ENCODE measurements at places on chromosomes 7 and 10.

DNA sequence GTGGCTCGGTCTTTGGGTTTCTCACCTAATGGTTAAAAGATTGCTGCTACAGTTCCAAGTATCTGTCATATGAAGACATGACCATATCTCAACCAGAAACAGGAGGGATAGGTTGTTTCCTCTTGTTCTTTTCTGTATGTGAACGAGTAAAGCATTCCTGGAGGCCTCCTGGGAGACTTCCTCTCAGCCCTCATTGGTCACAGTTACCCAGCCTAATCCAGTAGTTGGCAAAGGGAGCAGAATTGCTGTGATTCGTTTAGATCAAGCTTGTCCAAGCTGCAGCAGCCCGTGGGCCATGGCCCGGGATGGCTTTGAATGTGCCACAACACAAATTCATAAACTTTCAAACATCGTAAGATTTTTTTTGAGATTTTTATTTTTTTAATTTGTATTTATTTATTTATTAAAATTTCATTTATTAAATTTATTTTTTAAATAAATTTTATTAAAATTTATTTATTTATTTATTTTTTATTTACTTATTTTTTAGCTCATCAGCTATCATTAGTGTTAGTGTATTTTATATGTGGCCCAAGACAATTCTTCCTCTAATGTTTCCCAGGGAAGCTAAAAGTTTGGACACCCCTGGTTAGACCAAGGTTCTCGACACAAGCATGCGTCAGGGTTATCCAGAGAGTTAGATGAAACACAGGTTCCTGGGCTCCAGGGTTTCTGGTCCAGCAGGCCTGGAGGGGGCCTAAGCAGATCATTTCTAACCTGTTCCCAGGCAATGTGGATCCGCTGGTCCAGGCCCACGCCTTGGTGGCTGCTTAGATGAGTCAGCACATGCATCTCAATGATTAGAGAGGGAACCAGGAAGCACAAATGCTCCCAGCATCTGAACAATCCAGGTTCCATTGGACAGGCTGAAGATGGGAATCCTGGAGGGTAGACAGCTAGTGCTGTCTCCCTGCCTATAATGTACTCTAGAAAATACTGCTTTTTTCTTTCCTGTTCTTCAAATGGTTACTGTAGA is 25.6 kb downstream of the CDC123 start:
- no peak for DNase-seq

- no peak for DNase-seq
These were observed 130.5 kb upstream of the RHEB start for GRCh38 chr7:151650161-151650560.

GRCh38 chr7:44621034-44621749 is 14.8 kb downstream of the OGDH start:
- no peak for DNase-seq

DNA sequence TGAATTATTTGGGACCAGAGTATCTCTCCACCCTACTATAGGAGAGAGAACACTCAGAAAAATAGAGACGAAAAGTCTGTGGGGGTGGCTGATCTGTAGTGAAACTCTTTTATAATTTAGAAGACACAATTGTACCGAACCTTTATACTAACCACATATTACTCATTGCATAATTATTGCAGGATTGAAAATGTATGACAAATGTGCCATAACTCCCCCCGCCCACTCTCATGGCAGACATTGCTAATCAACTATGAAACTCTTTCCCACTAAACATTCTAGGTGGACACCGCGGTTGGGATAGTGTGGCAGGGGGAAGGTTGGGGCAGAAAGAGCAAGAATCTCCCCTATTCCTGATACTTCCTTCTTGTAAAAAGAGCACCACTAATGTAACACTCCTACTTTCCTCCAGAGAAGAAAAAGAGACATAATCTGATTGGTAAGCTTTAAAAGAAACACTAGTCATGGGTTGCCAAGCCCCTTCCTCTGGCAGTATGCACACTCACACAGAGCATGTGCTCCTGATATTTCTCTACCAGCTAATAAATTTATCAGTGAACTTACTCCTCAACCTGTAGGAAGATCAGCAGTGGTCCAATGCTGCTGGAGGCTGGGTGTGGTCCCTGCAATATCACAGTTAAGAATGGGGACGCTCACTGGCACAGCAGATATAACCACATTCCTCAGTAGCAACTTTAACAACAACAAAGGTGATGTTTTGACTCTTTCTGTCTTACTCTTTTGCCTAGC is 18.7 kb upstream of the ARID5B start:
- no peak for DNase-seq

- DNase-seq: no peak
These were observed 66.5 kb upstream of the PRKG1 start for GRCh38 chr10:51007781-51008180.

DNA sequence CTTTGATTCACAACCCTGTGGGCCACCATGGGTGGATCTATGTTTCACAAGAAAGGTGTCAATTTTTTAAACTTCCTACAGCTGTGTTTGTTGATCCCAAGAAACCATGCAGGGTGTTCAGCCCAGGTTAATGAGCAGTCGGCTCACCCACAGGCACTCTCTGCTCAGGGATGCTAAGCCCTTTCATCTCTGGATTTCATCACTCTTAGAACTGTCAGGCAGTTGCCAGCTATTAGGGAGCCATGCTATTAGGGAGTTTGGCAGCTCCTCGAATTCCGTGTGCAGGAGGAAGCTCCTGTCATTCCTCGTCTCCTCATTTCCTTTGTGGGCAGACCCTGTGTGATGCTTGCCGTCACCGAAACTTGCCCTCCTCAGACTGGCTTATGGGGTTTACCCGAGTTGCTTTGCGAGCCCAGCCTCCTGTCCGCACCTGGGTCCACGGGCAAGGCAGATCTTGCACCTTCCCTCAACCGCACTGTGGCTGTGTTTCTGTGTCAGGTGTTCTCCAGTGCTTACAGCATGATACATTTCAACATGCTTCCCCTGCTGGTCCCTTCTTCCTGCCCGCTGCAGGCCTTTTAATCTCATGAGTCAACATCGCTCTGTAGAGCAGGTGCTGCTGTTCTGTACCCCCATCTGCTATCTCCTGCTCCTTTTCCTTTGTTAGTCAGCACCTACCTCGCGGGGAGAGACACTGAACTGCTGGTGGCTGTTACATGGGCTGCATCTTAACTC is 509.8 kb downstream of the SUGCT start:
- no peak for DNase-seq

GRCh38 chr7:122507591-122507990 is 191.3 kb downstream of the RNF133 start:
- no peak for DNase-seq

DNA sequence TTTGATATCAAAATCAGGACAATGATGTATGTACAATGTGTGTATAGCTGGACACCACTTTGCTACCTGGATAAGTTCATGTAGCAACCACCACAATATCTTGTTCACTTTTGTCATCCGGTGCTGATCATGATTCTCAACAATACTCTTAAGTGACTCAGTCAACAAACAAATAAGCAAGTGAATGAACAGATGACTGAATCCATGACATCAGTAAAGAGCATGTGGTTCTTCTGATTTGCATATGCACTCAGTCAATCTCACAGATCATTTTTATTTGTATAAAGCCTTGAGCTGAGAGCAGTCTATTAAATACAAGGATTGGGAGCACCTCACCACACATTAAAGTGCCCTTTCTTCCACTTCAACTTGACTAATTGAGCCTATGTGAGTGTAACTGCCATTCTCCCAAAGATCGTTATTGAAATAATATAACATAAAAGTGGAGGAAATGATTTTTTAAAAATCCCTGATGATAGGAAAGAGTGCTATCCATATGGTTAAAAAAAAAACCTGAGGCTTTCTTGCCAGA is 69.5 kb downstream of the NPSR1 start:
- no peak for DNase-seq

- no peak for DNase-seq
These were observed 190.4 kb downstream of the CTTNBP2 start for GRCh38 chr7:117682681-117683385.

GRCh38 chr10:114038819-114039218 is 4.8 kb upstream of the ADRB1 start:
- DNase-seq: no peak

- no peak for DNase-seq
These were observed 14.2 kb downstream of the INSYN2A start for GRCh38 chr10:127182161-127182560.

DNA sequence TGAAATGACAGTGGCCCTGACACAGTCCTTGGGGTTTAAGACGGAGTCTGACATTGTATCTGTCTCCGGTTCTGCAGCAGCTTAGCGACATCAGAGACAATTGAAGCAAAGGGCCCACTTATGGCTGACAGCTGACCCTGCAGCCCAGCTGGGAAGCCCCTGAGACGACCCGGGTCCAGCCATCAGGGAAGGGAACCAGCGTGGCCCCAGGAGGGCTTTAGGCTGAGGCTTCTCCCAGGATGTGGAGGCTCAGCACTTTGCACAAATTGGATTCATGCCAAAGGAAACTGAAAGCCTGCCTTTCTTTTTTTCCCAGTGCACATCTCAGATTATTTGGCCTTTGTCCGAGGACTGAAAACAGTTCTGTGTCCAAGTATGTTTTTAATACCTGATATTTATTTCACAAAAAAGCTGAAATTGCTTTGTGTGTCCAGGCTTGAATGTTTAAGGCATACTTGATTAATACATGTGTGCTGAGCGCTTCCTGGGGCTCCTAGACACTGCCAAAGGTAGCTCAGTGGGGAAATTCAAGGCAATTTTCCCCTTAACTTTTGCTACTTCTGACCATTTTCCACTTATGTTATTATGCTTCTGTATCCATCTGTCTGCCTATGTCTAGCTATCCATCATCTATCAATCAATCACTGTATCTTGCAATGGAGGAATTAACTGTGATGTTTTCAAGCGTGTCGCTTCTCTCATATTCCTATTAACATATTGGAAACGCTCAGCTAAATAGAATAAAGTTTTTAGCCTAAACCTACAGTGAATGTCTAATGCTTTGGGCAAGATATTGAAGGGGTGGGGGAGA is 34.8 kb downstream of the KLF6 start:
- peak; percentile 72 for DNase-seq

GRCh38 chr7:103343758-103344452 is 662 bp downstream of the DNAJC2 start:
- no peak for DNase-seq

GRCh38 chr10:72306215-72306760 is 32.6 kb downstream of the DDIT4 start:
- DNase-seq: peak; percentile 33

DNA sequence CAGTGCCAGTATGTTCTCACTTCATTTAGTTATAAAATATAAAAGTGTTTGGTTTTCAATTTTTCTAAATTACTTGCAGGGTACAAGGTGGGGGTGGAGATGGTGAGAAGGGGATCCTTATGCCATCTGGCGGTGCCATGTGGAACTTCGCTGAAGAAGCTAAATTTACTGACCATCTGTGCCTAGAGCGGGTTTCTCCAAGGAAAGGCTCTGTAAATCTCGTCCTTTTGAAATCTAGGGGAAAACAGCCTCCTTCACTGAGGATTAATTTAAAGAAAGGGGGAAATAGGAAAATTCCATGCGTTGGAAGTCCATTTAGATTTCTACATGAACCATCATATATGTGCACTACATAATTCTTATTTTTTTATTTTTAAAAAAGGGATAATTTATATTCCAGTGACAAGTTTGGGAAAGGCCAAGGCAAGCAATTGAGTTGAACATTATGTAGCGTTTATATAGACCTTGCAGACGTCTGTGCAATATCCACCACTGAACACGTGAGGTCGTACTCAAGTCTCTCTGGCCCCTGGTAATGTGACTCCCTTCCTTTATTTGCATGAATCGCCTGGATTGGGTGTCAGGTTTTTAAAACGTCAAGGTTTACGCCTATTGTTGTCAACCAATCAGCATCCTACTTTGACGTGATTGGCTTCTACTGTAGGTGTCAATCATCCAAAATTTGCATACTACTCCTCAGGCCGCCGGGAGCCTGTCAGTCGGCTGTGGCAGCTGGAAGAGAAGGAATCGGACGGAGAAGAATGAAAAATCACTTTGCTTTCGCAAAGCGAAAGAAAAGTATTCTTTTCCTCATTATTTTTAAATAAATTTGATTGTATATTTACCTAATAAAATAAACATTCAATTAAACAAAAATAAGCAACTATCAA is 297.1 kb upstream of the NFE2L3 start:
- DNase-seq: no peak

DNA sequence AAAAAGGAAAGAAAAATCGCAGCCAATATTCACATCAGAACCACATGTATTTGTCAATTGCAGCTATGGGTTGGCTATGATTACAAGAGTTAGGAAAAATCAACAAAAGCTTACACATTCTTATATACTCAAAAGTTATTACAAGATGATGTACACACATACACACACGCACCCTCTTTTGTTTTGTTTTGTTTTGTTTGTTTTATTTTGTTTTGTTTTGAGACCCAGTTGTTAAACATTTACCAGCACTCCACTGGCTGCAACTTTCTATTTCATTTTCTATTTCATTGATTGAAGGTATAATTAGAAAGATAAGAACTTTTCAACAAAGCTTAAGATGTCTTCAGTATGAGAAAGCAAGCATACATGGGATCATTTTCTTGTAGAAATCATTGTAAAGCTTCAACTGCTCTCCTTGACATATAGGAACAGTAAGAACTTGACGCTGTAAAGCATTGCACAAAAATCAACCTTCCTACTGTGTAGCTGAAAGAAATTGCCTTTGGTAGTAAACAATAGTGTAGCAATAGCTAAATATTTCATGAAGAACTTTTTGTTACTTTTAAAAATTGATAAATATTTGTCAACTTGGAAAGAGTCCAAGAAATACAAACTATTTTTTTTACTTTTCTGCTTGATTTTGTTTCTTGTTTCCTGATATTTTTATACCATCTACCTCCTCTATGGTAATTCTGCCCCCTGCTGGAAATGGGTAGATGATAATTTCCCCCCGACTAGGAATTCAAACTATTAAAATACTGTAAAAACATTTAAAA is 205.9 kb downstream of the MBL2 start:
- no peak for DNase-seq

- DNase-seq: no peak
These were observed 181.3 kb downstream of the MAGI2 start for GRCh38 chr7:79272066-79272669.

GRCh38 chr10:43644252-43644651 is 4.4 kb downstream of the ZNF32 start:
- no peak for DNase-seq

DNA sequence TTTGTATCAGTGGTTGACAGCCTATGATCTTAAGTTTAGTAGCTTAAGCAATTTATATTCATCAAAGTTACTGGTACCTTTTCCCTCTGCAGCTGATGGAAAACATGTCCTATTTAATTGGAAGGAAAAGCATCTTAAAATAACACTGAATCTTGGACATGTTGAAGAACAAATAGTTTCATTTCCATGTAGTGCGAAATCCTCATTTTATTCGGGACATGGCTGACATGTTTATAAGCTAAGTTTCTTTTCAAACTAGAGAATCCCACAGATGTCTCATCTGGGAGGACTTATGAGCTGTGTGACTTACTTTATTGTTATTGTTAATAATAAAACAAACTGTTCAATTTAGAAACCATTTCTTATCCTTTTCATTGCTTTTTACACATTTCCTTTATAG is 461.0 kb downstream of the SUGCT start:
- DNase-seq: no peak

GRCh38 chr10:870564-871166 is 60.8 kb downstream of the LARP4B start:
- no peak for DNase-seq

- DNase-seq: no peak
These were observed 166.5 kb downstream of the LSM5 start for GRCh38 chr7:32323712-32324111.

- no peak for DNase-seq
These were observed 144.7 kb downstream of the NRP1 start for GRCh38 chr10:33189808-33190207.

Data from right cardiac atrium (tissue), 5 donors.